Activated CD8-positive, alpha-beta memory T cell treated with anti-CD3 and anti-CD28 coated beads, Interleukin-2, amount 10 ng/mL, durations not matched to agents 7 days and 5 days (primary cell): ENCODE measurements at places on chromosomes 1 and 21. TPM values are rescaled to one million over a fixed set of nuclear protein-coding genes. Genes with fewer than 3 reads are reported as not detected.
A peak's percentile ranks its signal among the peaks of the same experiment; 100 is the strongest.

SMIM1 gene
- not detected for total RNA-seq

WDR64 gene
- 0.12 TPM for total RNA-seq

MTF2 gene
- 75.7 TPM for total RNA-seq

GSTM3 gene
- 2.1 TPM for total RNA-seq

MTMR11 gene
- total RNA-seq, result 2.9 TPM

FAM72D gene
- 22.7 TPM for total RNA-seq

CLSTN1 gene
- total RNA-seq, result 81.5 TPM

SLAMF9 gene
- total RNA-seq, result not detected

DNA sequence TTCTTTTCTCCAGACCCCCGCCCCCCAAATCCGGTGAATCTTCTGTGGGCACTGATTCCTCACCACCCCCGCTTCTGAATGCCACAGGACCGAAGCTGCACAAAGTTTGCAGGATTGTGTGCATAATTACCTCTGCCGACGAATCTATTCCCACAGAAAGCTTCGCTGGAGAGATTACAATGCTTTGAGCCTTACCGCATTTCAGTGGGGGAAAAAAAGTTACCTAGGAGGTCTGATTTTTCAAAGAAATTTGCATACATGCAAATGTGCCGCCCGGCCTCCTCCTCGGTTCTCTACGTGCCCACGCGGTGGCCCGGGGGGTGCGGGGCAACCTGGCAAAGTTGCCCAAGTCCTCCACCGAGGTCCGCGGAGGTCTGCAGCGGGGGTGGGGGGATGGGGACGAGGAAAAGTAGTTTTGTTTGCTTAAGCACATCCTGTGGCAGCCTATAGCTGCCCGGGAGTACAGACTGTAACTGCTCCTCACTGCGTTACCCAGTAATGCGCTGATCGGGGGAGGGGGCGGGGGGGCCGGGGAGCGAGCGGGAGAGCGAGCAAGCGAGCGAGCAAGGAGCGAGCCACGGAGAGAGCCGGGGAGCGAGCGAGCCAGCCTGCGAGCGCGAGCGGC lies 563 bp upstream of the NFIA start:
- DNase-seq, result peak; percentile 54

- DNase-seq, result no peak
Measured at GRCh38 chr1:84001501-84001900, 2.6 kb upstream of the TTLL7 start.

- no peak for DNase-seq
Measured at GRCh38 chr1:116680752-116681151, 13.2 kb upstream of the IGSF3 start.

GRCh38 chr1:219179293-219179692 lies 5.6 kb downstream of the LYPLAL1 start:
- DNase-seq, result no peak

- DNase-seq, result no peak
Measured at GRCh38 chr1:18166341-18166740, 58.7 kb downstream of the IGSF21 start.

GRCh38 chr1:68202239-68202832 lies 30.0 kb downstream of the WLS start:
- no peak for DNase-seq

- DNase-seq, result no peak
Measured at GRCh38 chr1:207316141-207316540, 5.3 kb upstream of the CD55 start.

- no peak for DNase-seq
Measured at GRCh38 chr21:37449302-37449937, 82.8 kb downstream of the DYRK1A start.

GRCh38 chr1:66276218-66276617 lies 257.7 kb upstream of the SGIP1 start:
- peak; percentile 77 for DNase-seq

- no peak for DNase-seq
Measured at GRCh38 chr21:26572076-26572701, 897 bp downstream of the CYYR1 start.

GRCh38 chr1:180632326-180633056 lies 669 bp downstream of the XPR1 start:
- peak; percentile 77 for DNase-seq

DNA sequence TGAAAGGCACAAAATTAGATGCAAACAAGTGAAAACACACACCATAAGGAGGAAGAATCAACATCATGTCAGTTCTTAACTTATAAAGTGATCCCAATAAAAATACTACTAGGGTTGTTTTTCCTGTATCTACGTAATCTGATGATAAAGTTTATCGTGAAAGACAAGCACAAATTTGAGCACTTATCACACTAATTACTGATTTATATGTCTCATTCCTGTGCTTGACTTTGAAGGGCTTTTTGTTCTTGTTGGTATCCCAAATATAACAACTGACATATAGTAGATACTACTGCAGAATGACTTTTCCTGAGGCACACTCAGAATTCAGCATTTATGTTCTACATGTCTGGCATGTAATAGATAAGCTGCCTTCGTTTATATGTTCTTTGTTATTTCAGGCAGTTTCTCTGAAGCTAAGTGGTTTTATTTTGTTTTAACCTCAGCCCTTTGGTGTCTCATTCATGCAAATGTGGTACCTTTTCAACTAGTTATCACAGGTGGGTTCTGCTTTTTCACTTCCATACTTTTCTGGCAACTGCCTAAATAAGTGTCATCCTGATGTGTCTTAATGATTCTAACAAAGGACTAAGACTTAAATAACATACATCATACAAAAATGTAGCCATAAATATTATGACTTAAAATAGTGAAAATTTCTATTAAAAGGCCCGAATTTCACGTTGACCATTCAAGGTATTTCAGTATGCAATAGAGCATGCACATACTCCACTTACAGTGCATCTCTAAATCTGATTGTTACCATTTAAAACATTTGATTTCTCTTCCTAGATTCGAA lies 73.2 kb downstream of the LRRC8C start:
- DNase-seq, result no peak

GRCh38 chr1:110067893-110068645 lies 2.4 kb downstream of the ALX3 start:
- DNase-seq, result no peak
